A172 (cell line): ENCODE measurements at places on chromosomes 5 and 9. TPM values are rescaled to one million over a fixed set of nuclear protein-coding genes. Genes with fewer than 3 reads are reported as not detected.

- DNase-seq = peak; percentile 62
These were observed 264.4 kb upstream of the MSX2 start for GRCh38 chr5:174459832-174460448.

DNA sequence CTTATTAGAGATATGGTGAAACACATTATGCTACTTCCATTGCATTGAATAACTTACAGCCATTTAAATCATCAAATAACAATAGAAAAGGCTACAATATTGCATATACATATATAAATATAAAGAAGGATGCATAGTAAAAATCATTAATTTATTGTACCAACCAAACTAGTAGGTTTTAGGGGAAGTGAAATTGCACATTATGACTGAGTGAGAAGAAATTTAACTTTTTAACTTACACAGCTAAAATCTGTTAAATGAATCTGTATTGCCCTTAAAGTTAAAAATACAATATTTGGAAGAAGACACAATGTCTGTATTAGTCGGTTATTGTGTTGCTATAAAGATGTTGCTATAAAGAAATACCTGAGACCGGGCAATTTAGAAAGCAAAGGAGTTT is 2073.7 kb upstream of the ACO1 start:
- no peak for DNase-seq

CRB2 gene
- 0.26 TPM in 2 replicates for total RNA-seq

ADGRD2 gene
- not detected in 2 replicates for total RNA-seq

GRCh38 chr9:75873712-75874111 is 16.8 kb upstream of the PCSK5 start:
- DNase-seq = no peak

GRCh38 chr9:133162861-133163503 is 732 bp downstream of the GBGT1 start:
- DNase-seq = no peak

GRCh38 chr9:126625329-126626126 is 11.8 kb downstream of the LMX1B start:
- DNase-seq = no peak
